ENCODE measurements at places on chromosomes 2 and 18. TPM values are rescaled to one million over a fixed set of nuclear protein-coding genes. Genes with fewer than 3 reads are reported as not detected.

ASXL3 gene
- total RNA-seq = 0.15 TPM

DBI gene
- 272 TPM for total RNA-seq

DNA sequence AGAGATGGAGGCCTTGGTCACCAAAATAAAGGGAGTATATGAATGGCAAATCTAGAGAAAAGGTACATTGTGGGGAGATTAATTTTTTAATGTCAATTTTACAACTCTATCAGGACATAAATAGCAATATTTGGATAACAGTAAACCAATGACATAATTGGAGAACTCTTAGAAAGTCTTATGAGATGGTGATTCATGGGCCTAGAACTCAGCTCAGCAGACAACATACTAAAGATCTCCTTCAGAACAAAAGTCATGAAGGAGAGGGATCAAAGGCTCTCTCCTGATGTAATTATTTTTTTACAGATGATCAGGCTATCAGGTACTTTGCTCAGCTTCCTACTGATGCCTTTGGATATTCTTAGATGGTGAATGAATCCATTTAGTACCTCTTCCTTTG lies 90.0 kb downstream of the CRACDL start:
- H3K4me3 ChIP-seq = no peak overlapping the region
- DNase-seq = no peak
- no peaks in the 10 kb centered on the region for H3K27me3 ChIP-seq
- H3K27ac ChIP-seq = no peak overlapping the region
- no peaks in the 10 kb centered on the region for H3K36me3 ChIP-seq

IL1RL1 gene
- 0.18 TPM for total RNA-seq

TRMT61B gene
- total RNA-seq = 15.7 TPM

MLPH gene
- total RNA-seq = 0.40 TPM

GRCh38 chr2:178333851-178334250 lies 117.1 kb downstream of the PRKRA start:
- no peak overlapping the region for H3K27ac ChIP-seq
- no peaks in the 10 kb centered on the region for H3K4me1 ChIP-seq
- H3K4me3 ChIP-seq = no peak overlapping the region
- H3K36me3 ChIP-seq = no peaks in the 10 kb centered on the region
- H3K27me3 ChIP-seq = no peaks in the 10 kb centered on the region
- no peak for DNase-seq

KCNIP3 gene
- total RNA-seq = not detected

GRCh38 chr18:23504720-23505119 lies 1.4 kb downstream of the RMC1 start:
- H3K27ac ChIP-seq = peak overlapping the region; percentile 73
- H3K36me3 ChIP-seq = peaks cover 6% of the 10 kb centered on the region
- H3K4me3 ChIP-seq = peak overlapping the region; percentile 85

INO80D gene
- 15.3 TPM for total RNA-seq

DNA sequence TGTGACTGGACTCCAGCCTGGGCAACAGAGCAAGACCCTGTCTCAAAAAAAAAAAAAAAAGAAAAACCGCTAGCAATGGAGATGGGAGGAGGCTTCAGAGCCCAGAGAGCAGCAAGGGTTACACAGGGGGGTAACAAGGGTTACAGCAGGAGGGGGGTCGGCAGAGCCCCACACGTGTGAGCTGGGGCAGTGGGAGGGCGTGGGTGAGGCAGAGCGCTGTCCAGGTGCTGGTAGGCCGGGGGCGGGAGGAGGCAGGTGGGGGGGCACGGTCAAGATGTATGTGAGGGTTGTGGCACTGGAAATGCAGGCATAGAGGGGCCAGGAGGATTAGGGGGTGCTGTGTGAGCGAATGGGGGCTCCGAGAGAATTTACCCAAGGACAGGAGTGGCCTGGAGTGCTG lies 3.4 kb downstream of the MZT2B start:
- H3K4me1 ChIP-seq = no peaks in the 10 kb centered on the region
- DNase-seq = no peak
- H3K4me3 ChIP-seq = no peak overlapping the region
- H3K27ac ChIP-seq = no peak overlapping the region

CHRNG gene
- not detected for total RNA-seq

SERPINB11 gene
- total RNA-seq = not detected

ARHGEF4 gene
- 0.21 TPM for total RNA-seq

ITGB6 gene
- not detected for total RNA-seq

- H3K4me3 ChIP-seq = no peak overlapping the region
- no peaks in the 10 kb centered on the region for H3K4me1 ChIP-seq
- DNase-seq = no peak
- H3K27ac ChIP-seq = no peak overlapping the region
Observed at GRCh38 chr2:240170354-240170735, 29.9 kb upstream of the OTOS start.

SP110 gene
- 82.3 TPM for total RNA-seq

FBXO15 gene
- total RNA-seq = 0.29 TPM

DNA sequence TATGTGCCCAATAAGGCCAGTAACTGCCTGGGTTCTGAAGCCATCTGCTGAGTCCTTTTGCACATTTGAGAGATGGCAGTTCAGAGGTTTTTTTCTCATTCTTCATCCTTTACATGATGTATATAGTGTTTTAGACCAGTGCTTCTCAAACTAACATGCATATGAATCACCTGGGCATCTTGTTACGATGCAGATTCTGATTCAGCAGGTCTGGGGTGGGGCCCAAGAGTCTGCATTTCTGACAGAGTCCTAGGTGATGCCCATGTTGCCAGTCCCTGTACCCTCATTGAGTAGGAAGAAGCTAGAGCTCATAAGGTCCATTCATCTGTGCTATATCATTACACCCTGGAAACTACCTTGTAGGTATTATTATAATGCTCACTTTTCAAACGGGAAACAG lies 3.8 kb downstream of the SMYD5 start:
- H3K27ac ChIP-seq = no peak overlapping the region
- H3K27me3 ChIP-seq = no peaks in the 10 kb centered on the region

DNA sequence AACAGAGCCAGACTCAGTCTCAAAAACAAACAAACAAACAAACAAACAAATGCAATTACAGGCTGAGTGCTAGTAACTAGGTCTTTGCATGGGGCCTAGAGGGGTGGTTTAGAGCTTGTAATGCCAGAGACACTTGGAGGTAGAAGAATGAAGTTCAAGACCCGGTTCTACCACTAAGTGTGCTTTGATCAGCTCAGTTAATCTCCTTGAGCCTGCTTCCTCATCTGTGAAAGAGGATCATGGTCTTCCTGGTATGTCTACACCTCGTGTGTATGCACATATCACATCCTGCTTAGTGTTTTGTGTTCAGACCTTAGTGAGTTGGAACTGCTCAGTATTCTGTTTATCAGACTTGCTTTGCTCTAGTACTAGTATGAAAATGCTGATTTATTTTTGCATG lies 4.8 kb upstream of the ATP6V1C2 start:
- no peaks in the 10 kb centered on the region for H3K36me3 ChIP-seq
- no peak overlapping the region for H3K27ac ChIP-seq
- no peaks in the 10 kb centered on the region for H3K4me1 ChIP-seq
- peaks cover 12% of the 10 kb centered on the region for H3K27me3 ChIP-seq

GDF7 gene
- 0.05 TPM for total RNA-seq

NPHP1 gene
- 0.23 TPM for total RNA-seq

GRCh38 chr2:10426726-10427617 lies 21.2 kb downstream of the ODC1 start:
- no peak overlapping the region for H3K27ac ChIP-seq
- no peaks in the 10 kb centered on the region for H3K36me3 ChIP-seq
- H3K27me3 ChIP-seq = no peaks in the 10 kb centered on the region
- no peaks in the 10 kb centered on the region for H3K4me1 ChIP-seq
- H3K4me3 ChIP-seq = no peak overlapping the region

- H3K4me1 ChIP-seq = peaks cover 7% of the 10 kb centered on the region
- H3K4me3 ChIP-seq = no peak overlapping the region
- H3K36me3 ChIP-seq = peaks cover 23% of the 10 kb centered on the region
Observed at GRCh38 chr2:190664240-190664639, 15.4 kb downstream of the NAB1 start.

MGAT4A gene
- 23.1 TPM for total RNA-seq

DNA sequence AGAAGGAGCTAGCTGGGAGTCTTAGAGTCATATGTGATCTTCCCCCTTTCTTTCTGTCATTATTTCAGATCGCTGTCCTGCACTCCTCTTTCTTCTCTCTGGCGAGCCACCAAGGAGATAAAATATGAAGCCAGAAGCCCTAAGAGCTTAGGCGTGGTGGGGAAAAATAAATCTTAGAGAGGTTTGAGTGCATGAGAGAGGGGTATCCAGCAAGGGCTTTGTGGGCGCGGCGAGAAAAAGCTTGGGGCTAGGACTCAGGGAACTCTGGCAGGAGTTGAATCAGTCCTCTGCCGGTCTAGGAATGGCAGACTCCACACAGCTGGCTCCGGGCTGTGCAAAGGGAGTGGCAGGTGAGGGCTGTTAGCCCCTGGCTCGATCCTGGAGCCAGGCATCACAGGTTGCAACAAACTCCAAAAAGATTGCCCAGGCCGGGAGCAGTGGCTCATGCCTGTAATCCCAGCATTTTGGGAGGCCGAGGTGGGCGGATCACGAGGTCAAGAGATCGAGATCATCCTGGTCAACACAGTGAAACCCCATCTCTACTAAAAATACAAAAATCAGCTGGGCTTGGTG lies 20.1 kb upstream of the IGFBP5 start:
- peaks cover 8% of the 10 kb centered on the region for H3K27me3 ChIP-seq
- H3K36me3 ChIP-seq = no peaks in the 10 kb centered on the region
- DNase-seq = no peak
- no peak overlapping the region for H3K4me3 ChIP-seq
- no peak overlapping the region for H3K27ac ChIP-seq

DNA sequence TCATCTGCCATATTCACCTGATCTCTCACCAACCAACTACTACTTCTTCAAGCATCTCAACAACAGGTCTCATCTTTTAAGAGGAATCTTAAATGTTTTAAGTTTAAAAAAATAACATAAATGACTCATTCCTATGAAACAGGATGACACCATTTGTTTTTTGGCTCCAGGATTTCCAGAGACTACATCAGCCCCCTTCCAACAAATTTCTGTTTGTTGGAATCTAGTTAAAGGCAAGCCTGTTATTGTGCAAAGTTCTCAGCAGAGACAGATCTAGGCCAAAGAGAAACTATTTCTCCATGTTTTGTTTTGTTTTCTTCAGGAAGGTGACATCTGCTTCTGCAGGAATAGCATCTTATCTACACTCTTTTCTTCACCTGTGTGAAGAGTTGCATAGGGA lies 204.8 kb upstream of the SH3BP4 start:
- H3K27ac ChIP-seq = no peak overlapping the region
- DNase-seq = no peak
- H3K4me3 ChIP-seq = no peak overlapping the region
- H3K27me3 ChIP-seq = no peaks in the 10 kb centered on the region

CRIM1 gene
- 6.5 TPM for total RNA-seq

- H3K36me3 ChIP-seq = no peaks in the 10 kb centered on the region
- DNase-seq = no peak
- no peak overlapping the region for H3K4me3 ChIP-seq
- no peaks in the 10 kb centered on the region for H3K4me1 ChIP-seq
- H3K27me3 ChIP-seq = no peaks in the 10 kb centered on the region
Observed at GRCh38 chr2:113231064-113231463, 47.7 kb downstream of the PAX8 start.

DNA sequence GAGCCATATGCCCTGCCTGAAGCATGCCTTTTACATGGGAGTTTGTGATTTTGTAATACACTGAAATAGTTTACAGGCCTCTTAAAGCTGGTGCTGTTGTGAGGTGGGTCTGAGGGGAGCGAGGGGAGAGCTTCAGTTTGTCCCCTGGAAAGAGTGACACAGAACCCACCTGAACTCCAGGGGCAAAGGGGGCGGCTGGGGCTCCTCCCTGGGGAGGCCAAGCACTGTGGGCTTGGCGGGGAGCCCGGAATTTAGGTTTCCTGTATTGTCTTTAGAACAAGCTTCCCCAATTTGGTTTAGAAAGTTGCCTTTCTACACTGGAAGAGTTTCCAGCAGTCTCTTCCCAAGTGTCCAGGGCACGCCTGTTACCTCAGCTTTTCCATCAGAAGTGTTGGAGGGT lies 75.7 kb downstream of the VAPA start:
- H3K27ac ChIP-seq = no peak overlapping the region
- H3K4me3 ChIP-seq = no peak overlapping the region
- no peaks in the 10 kb centered on the region for H3K36me3 ChIP-seq
- no peaks in the 10 kb centered on the region for H3K4me1 ChIP-seq

DNA sequence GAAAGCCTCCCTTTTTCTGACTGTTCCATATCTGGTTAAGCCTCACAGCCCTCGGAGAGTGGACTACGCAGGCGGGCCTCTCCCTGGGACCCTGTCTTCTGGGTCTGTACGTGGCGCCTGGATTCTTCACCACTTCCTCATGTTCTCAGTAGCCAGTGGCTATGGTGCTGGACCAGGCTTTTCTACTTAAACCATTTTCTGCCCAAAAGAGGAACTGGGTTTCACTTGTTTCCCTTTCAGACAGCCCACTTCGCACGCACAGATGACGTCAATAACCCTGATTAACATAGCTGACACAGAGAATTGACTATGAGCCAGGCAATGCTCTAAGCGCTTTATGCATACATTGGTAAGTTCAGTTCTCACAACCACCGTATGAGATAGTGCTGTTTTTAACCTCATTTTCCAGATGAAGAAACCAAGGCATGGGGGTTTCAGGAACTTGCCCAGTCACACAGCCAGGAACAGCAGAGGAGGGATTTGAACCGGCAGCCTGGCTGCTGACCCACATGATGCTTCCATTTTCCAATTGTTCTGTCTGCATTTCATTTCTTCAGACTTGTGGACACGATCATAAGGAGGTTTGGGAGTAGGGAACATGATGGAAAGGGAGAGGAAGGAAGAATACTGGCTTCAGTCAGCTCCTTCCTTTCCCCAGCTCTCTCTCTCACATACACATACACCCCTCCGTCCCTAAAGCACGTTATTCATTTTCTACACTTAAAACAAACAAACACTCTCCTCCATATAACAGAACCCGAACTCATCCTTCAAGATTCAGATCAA lies 41.7 kb downstream of the MYOM1 start:
- DNase-seq = peak; percentile 98
- no peaks in the 10 kb centered on the region for H3K36me3 ChIP-seq
- H3K27ac ChIP-seq = peak overlapping the region; percentile 97
- H3K27me3 ChIP-seq = no peaks in the 10 kb centered on the region

Data from GM12878 (cell line).